KG1 (cell line): ENCODE measurements at places on chromosomes 7 and 10.

- no peak for DNase-seq
Measured at GRCh38 chr7:155962968-155963300, 150.7 kb upstream of the SHH start.

- no peak for DNase-seq
Measured at GRCh38 chr10:132961420-132961786, 19.0 kb upstream of the CFAP46 start.

DNA sequence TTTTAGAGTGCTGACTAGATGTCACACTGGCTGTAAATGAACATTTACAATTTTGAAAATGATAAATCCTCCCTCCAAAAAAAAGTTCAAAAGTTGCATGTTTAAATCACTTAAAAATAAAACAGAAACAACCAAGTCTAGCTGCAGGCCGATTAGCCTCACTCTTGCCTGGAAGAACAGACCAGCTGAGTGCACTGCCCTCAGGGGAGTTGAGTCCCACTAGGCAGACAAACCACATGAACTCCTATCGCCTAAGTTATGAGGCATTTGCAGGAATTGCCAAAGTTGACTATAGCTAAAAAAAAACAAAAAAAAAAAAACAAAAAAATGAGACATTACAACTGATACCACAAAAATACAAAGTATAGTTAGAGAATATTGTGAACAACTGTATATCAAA lies 510.0 kb downstream of the ANKRD7 start:
- no peak for DNase-seq

- no peak for DNase-seq
Measured at GRCh38 chr10:125911145-125911544, 14.8 kb downstream of the FANK1 start.

- no peak for DNase-seq
Measured at GRCh38 chr7:87028636-87029035, 30.8 kb downstream of the ELAPOR2 start.

- DNase-seq: no peak
Measured at GRCh38 chr10:78278058-78278404, 244.4 kb downstream of the RPS24 start.

GRCh38 chr7:50590535-50590934 lies 25.3 kb upstream of the DDC start:
- no peak for DNase-seq

DNA sequence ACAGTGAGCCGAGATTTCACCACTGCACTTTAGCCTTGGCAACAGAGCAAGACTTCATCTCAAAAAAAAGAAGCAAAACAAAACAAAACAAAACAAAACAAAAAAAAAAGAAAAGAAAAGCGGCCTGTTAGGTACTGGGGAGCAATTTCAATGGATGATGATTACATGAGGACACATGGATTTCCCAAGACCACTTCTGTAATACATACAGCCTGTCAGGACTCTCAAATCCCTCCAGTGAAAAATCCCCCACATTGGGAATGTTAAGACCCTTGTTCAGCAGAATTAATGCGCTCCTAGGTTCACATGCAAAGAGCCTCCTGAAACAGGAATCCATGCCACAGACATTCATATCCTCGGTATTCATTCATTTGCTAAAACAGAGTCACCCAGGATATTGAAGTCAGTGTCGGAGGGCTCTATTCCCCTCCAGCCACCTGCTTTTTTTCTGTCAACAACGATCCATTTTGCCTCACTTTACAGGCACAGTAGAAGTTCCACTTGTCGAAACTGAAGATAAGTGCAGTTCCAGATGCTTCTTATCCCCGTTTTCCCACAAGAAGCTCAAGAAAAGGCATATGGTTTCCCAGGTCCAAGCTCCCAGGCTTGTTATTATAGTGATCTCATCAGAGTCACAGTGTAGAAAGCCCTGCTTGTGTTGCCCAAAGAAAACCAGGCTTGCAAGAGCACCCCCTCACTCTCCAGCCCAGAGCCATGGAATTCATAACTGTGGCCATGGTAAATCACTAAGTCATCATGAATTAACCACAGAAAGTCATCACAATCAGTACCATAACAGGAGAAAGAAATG lies 20.2 kb downstream of the SLC16A12 start:
- no peak for DNase-seq

DNA sequence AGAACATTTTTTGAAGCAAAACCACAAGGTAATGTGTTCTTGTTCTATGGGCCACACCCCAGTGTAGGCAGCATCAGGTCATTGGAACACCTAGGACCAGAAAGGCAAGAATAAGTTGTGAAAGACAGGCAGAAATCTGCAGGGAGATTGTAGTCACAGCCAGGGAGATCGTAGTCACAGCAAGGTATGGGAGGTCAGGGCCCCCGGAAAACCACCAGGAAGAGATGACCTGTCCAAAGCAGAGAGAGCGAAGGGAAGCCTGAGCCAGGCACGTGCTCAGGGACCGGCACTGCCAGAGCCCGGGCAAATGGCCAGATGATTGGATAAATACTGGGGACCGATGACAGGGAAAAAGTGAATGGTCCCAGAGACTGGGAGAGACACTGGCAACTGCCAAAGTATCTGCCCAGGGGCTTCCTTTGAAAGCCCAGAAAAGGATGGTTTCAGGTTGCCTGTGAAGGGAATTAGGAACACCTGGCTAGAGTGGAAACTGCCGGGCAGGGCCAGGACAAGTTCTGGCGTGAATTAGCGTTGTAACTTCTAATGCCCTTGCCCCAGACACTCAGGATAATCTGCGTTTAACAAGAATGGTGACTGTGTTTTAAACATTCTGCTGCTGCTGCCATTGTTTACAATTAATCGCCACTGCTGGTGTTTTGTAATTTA lies 3.9 kb upstream of the NOBOX start:
- no peak for DNase-seq

GRCh38 chr7:135380351-135380750 lies 129.6 kb downstream of the CNOT4 start:
- DNase-seq: no peak

- DNase-seq: peak; percentile 6
Measured at GRCh38 chr7:119197877-119198527, 973.5 kb downstream of the ANKRD7 start.

DNA sequence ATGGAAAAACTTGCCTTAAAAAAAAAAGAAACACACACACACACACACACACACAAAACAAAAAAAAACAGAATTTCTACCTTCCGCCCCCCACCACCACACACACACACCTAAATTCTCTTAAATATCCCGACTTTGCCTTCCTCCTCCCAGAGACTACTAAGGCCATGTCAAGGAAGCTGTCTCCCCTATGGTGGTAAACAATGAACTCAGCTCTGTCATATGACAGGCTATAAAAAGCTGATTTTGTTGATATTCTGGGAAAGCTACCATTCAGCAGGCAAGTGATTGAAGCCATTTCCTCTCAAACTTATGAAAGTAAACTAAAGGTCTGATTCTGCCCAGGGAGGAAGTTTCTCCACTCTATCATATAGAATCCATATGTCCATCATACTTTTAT lies 471.0 kb downstream of the GFRA1 start:
- DNase-seq: no peak

DNA sequence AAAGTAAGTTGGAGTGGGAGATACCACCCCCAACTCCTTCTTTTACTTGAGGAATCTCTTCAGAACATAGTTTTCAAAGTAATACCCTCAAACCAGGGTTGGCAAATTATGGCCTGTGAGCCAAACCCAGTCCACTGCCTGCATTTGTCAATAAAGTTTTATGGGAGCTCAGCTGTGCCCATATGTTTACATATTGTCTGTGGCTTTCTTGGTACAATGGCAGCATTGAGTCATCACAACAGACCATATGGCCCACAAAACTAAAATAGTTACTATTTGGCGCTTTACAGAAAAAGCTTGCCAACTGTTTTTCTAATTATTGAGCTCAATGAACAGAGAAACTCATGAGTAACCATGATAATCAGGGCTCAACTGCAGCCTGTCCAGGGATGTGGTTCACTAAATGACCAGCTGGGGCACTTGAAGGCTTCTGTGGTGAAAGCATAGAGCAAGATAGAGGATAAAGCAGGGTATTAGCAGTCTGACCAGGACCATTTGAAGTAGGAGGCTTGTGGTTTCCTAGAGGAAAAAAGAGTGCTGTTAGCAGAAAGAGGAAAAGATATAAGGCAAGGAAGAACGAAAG lies 196.0 kb upstream of the GRB10 start:
- no peak for DNase-seq

- no peak for DNase-seq
Measured at GRCh38 chr10:11678074-11678793, 63.9 kb upstream of the ECHDC3 start.

DNA sequence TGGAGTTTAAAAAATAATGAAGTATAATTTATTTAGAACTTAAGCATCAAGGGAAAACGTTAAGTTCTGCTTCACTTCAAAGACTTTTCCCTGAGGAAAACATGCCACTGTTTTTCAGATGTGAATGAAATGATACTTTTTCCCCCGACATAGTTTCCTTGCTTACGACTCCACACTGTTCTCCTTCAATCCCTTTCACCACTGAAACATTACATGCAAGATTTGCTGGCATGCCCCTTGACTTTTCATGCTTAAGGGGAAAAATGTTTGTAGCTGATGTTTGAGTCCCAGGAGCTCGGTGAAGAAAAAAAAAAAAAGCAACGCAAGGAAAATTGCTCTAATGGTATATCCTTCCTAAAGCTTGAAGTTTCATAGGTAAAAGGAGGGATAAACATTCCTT lies 10.0 kb downstream of the GLI3 start:
- DNase-seq: no peak

GRCh38 chr7:131183611-131184119 lies 144.0 kb upstream of the MKLN1 start:
- DNase-seq: no peak

GRCh38 chr10:29146311-29147100 lies 142.4 kb upstream of the LYZL1 start:
- DNase-seq: no peak

DNA sequence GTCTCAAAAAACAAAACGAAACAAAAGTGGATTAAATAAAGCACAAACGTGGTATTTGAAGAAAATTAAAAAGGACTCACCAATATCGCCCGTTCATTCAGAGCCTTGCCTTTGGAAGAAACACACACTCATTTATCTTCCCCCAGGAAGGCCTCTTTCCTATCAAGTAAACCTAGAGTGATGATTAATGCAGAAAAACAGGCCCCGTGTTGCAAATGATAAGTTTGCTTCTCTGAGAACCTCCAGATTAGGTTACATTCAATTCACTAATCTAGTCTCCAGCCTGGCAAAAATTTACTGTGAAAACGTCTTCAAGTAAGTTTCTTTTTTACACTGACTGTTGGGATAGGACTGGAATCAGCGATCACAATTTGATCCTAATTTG lies 78.0 kb upstream of the C1GALT1 start:
- DNase-seq: no peak

- DNase-seq: no peak
Measured at GRCh38 chr10:103804871-103805270, 50.5 kb downstream of the SH3PXD2A start.

DNA sequence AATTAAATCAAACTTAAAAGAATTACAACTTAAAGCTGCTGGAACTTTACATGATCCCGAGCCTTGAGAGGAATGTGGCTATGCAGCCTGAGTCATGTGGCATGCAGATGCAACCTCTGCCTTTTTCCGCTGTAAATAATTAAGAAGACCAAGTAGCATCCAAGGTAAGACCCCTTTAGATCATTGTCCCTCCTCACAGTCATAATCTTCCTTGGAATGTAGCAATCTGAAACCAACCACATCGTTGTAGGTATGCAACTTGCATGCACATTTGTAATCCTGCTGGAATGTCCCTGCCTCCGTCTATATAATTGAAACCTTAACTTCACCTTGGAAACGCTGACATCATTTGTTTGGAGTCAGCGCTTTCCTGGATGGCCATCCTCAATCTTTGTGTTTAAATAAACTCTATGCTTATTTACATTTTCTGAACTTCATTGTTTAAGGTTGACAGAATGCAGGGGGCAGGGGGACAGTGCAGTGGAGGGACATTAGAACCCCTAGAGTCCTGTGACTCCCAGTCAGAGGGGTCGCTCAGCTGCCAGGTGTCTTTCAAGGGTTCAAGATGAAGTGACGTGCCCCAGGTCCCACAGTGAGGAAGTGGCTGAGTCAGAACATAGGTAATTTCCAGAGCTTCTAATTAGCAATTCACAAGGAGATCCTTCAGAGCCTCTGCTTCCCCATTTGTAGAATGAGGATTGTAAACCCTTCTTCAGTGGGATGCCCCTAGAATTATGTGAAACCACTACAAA lies 110.7 kb downstream of the RALA start:
- no peak for DNase-seq

DNA sequence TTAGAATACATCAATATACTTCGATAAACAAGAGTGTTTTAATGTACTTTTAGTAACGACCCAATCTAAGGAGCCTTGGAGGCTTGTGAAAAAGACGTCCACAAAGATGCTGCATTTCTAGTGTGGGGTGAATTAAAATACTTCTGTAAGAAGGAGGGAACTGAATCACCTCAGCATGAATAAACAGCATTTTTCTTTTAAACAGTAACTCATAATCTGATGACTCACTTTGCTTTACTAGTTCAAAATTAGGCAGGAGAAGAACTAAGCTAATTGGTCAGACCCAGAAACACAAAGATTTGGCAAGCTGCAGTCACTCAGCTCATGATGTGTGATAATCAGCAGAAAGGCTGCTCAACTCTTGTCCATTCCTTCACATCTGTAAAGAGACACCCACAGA lies 24.2 kb downstream of the NCOA4 start:
- DNase-seq: no peak

DNA sequence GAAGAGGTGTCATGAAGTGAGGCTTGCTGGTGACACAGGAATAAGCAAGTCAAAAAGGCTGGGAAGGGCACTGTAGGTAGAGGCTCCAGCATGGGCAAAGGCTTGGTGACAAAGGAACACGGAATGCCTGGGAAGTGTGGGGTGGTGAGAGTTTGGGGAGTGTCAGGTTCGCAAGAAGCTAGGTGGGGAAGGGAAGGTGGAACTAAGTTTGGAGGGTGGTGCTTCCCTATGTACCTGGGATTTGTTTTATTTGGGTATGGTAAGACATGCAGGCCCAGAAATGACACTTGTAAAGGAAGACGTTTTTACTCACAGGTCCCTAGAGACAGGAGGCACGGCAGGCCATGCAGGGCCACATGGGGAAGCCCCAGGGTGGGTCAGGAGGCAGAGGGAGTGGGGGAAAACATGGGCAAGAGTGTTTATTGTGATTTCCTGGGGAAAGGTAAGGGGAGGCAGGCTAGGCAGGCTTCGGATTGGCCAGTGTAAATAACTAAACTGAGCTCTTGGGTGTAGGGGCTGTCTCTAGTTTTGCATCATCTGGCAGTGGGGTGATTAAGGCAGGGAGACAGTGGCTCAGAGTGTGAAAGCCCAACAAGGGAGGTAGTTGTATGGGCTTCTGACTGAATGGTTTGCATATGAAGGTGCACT lies 52.1 kb downstream of the SH2D4B start:
- no peak for DNase-seq

- DNase-seq: no peak
Measured at GRCh38 chr10:105063796-105064195, 422.7 kb downstream of the SORCS3 start.

GRCh38 chr10:62330213-62330612 lies 44.0 kb upstream of the ZNF365 start:
- DNase-seq: no peak

DNA sequence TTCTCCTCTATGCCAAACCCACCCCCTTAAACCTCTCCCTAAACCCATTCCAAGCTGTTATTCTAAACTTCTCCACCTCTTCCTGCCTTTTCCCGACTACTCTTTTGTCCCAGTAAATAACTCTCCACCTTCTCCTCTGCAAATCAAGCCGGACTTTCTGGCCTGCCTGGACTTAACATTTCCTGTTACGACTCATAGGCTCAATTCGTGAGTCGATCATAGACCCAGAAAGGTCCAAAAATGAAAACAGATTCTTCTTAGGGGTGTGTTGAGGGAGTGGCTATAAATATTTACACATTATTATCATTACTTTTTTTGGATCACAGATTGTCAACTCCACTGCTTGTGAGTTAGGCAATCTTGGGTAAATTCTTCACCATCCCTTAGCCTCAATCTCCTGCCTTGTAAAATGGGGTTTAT lies 59.0 kb upstream of the HABP2 start:
- no peak for DNase-seq
